Skeletal muscle tissue (tissue), 5 donors: ENCODE measurements at places on chromosomes 7 and 10. TPM values are rescaled to one million over a fixed set of nuclear protein-coding genes. Genes with fewer than 3 reads are reported as not detected.

Gene VIM
- total RNA-seq = 1,688 TPM

Gene ASB13
- total RNA-seq = 10.4 TPM

Gene UCMA
- 1.6 TPM for total RNA-seq

Gene CAMK2B
- total RNA-seq = 4.7 TPM

Gene TMEM229A
- not detected for total RNA-seq

Gene GTF2IRD1
- 16.2 TPM for total RNA-seq

Gene HKDC1
- total RNA-seq = not detected

Gene RBP3
- total RNA-seq = not detected

Gene JAKMIP3
- total RNA-seq = under 0.01 TPM

Gene SPDYE6
- total RNA-seq = not detected

Gene DENND2A
- total RNA-seq = 32.4 TPM

Gene PLOD3
- total RNA-seq = 20.9 TPM

Gene RSPH10B2
- 1.0 TPM for total RNA-seq

Gene TWIST1
- total RNA-seq = 12.0 TPM

Gene GRM8
- not detected for total RNA-seq

Gene THNSL1
- total RNA-seq = 6.8 TPM

Gene FANK1
- not detected for total RNA-seq

Gene GNGT1
- not detected for total RNA-seq

Gene SLC39A12
- total RNA-seq = under 0.01 TPM

Gene SPDYE5
- not detected for total RNA-seq

Gene IGFBP1
- not detected for total RNA-seq

Gene HYAL4
- under 0.01 TPM for total RNA-seq

Gene DHTKD1
- total RNA-seq = 38.1 TPM

Gene PRTFDC1
- total RNA-seq = 6.8 TPM

Gene ASB10
- 3.7 TPM for total RNA-seq

Gene ZNF248
- total RNA-seq = 16.7 TPM

Gene ATXN7L1
- total RNA-seq = 6.3 TPM

Gene ITGA8
- total RNA-seq = 9.4 TPM

Gene MET
- total RNA-seq = 26.1 TPM

Gene GRID1
- 2.1 TPM for total RNA-seq

Gene SLC26A5
- total RNA-seq = not detected

Gene LRMDA
- 7.3 TPM for total RNA-seq

Gene C7orf33
- not detected for total RNA-seq
